ENCODE measurements at places on chromosomes 3 and 15.

GRCh38 chr15:58510715-58511598 lies 79.2 kb downstream of the LIPC start:
- no peak for DNase-seq

DNA sequence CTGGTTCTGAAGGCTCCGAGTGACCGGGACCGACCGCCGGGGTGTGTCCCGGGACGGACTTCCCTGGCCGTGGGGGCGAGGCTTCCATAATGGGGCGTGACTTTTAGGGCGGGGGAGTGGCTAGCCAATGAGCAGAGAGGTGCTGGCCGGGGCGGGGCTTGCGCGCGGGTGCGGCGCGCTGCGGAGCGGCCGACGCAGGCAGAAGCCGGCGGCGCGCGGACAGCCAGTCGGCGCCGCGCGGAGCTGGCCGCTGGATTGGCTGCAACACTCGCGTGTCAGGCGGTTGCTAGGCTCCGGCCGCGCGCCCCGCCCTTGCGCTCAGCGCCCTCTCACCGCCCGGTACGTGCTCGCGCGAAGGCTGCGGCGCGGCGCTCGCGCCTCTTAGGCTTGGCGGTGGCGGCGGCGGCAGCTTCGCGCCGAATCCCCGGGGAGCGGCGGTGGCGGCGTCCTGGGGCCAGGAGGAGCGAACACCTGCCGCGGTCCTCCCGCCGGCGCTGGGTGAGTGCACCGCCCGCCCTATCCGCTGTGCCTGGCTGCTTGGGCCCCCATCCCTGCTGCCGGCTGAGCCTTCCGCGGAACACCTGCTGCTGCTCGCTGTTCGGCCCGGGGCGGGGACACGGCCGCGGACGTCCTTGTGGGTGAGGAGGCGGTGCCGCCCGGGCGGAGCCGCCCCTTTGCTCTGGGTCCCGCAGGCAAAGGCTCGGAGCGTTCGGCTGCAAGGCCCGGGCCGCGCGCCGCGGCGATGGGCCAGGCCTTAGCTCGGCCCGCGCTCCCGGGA lies at the start of gene DAG1:
DAG1 (plus strand) TSS at position 332 of the 778 bp plus-strand sequence. CDS start 40,268 bp downstream, outside the sequence.
- peak; percentile 96 for DNase-seq

GRCh38 chr15:26020871-26021270 lies 157.7 kb upstream of the ATP10A start:
- no peak for DNase-seq

- peak; percentile 91 for DNase-seq
Measured at GRCh38 chr3:129121792-129122411, at the start of gene RAB43. TSS of gene RAB43 (minus strand) at chr3:129121804. CDS start at chr3:129121489, 315 bp downstream.

DNA sequence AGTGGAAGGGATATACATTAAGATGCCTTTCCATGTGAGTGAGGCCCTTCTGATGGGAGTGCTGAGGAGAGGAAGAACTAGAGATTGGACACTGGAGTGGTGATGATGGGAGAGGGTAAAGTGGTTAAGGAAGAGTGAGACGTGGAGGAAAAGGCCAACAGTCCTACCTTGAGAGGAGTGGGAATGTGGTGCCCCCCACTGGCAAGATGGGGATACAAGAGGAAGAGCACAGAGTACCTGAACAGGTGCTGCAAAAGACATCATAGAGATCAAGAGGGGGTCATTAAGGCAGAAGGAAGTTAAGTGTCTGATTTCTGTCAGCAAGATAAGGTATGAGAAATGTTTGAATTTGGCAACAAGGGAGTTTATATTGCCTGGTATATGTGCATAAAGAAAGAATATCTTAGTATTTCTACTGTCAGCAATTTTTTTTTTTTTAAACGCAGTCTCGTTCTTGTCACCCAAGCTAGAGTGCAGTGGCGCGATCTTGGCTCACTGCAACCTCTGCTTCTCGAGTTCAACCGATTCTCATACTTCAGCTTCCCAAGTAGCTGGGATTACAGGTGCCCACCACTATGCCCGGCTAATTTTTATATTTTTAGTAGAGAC lies 34.0 kb downstream of the ARIH2 start:
- DNase-seq = peak; percentile 18

DNA sequence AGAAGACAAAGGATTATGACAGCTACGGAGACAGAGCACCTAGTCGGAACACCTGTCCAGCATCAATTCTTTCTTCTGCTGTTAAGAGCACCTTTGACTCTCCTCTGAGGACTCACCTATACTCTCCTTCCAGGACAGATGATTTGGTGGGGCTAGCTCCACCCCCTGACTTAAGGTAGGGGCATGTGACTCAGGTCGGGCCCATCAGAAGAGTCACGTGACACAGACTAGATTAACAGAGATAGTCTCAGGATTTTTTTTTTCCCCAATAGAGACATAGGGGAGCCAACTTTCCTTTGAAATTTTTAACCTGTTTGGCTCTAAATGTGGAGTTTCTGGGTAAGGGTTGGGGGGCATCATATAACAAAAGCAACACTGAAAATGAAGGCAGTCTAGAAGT lies 11.4 kb upstream of the WNT5A start:
- no peak for DNase-seq

DNA sequence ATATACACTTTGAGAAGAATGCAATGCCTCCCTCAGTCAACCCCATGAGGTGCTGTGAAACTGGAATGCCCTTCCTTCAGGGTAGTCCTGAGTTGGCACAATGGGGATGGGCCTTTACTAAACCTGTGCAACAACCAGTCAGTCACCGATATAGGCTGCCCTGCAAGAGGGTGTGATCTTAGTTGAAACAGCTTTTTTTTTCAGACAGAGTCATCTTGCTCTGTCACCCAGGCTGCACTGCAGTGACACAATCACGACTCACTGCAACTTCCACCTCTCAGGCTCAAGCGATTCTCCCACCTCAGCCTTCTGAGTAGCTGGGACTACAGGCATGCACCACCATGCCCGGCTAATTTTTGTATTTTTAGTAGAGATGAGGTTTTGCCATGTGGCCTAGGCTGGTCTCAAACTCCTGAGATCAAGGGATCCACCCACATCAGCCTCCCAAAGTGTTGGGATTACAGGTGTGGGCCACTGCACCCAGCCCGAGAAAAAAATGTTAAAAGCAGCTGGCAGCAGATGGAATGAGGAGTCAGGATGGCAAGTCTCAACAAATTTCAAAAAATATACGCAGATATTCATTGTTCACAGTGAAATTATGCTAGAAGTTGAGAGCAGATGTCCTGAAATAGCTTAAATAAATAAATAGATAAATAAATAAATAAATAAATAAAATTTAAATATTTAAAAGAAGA lies 31.8 kb downstream of the MYO5A start:
- peak; percentile 54 for DNase-seq

DNA sequence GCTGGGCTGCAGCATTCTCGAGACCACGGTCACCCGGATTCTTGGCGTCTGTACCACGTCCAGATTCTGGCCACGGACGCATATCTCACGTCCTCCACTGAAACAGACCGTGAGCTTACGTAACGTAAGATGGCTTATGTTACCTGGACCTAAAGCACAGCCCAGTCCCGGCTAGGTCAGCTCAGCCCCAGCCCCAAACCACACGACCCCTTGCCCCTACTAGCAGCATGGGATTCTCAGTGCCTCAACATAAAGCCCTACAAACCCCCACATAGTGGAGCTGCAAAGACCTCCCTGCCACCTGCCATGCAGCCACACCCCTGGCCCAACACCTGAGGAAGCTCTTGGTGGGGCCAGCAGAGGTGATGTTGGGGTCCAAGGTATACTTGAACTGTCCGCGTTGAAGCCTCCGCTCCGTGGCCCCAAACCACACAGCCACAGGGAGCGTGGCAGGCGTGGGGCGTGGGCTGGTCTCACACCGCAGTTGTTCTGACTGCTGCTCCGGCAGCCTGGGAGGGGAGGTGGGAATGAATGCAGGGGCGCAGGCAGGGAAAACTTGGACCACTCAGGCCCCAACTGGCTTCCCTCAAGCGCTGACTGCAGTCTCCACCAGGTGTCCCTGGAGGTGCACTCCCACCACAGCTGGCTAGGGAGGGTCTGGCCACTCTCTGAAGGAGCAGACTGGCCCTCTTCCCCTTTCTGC lies 14.5 kb downstream of the PLXNB1 start:
- no peak for DNase-seq

GRCh38 chr3:175200391-175201095 lies 341.4 kb downstream of the NAALADL2 start:
- DNase-seq = no peak

All from activated CD4-positive, alpha-beta T cell treated with anti-CD3 and anti-CD28 coated beads, Interleukin-2, amount 50 U/mL, for 16 hours (primary cell).